IPS DF 19.7 (cell line): ENCODE measurements at places on chromosomes 11 and 22.
A peak's percentile ranks its signal among the peaks of the same experiment; 100 is the strongest.

DNA sequence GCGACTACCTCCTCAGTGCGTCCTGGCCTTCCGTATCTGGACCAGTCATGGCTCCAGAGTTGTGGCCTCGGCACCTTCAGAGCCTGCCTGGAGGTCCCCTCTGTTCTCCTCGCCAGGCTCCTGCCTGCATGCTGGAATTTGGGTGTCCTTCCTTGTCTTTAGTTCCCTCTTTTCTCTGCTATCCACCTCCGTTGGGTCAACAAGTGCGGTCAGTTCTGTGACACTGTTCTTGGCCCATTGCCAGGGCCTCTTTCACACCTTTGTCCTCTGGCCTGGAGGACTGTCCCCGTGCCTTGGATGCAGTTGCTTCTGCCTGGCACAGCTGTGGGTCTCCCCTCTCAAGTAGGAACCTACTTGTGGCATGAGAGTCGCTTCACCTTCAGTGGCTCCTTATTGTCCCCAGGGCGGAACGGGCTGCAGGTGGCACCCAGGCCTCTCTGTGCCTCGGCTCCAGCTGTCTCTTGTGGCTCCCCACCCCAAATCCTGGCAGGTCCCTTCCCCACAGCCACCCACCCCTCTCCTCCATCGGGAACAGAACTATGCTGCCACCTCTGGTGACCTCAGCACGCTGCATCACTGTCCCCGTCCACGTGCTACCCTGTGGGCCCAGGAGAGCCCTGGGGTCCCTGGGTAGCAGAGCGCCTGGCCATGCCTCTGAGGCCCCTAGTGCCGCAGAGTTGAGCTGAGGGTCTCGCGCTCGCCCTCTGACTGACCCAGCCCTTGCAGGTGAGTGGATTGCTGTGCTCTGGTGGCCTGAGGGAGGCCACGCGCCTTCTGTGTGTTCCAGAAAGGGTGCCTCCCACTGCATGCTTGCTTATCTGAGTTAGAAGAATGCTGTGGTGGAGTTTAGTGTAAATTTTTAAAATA lies 4.7 kb downstream of the DGCR8 start:
- peak; percentile 45 for DNase-seq

GRCh38 chr11:29063630-29064361 lies 953.0 kb downstream of the KCNA4 start:
- DNase-seq = no peak

- DNase-seq = no peak
Observed at GRCh38 chr22:26558248-26558895, 31.6 kb downstream of the TPST2 start.

GRCh38 chr11:2509481-2510001 lies 64.7 kb downstream of the KCNQ1 start:
- DNase-seq = no peak

DNA sequence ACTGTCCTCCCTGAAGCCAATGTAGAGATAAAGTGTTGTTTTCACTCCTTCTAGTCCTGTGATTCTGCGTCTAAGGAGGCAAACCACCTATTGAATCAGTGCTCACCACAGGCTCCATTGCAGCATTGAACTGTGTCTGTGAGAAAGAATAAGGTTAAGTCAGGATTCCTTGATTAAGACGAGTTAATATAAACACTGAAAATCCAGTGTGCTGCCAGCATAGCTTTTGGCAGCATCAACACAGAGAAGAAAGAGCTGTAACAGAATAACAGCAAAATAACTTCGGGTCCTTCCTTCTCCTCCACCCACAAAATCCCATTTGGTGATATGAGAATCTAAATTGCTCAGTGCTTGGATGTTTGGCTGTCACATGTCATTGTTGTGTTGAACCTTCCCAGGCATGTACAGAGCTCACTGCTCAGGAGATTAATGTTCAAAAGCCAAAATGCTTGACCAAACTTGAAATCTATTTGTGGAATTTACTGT lies 185.2 kb upstream of the DDI1 start:
- DNase-seq = no peak

DNA sequence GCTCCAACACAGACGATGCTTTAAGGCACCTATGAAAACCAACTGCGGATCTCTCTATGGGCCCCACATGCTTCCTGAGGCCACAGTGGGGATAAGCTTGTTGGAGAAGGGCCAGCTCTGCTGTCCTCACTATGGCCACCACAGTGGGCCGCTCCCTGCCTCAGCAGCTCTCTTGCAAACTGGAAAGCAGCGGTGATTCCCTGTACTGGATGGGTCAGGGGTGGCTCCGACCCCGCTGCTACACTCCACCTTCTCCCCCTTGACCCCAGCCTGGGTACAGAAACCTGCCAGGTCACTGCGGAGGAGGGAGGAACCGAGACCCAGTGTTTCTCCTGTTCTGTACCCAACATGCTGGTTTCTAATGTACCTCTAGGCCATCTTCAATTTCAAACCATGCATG lies 403.9 kb downstream of the CTTN start:
- DNase-seq = no peak

- DNase-seq = no peak
Observed at GRCh38 chr11:8709002-8709672, 26.5 kb downstream of the RPL27A start.
